Occipital lobe (tissue), 3 donors: ENCODE measurements at places on chromosomes 11 and 22. TPM values are rescaled to one million over a fixed set of nuclear protein-coding genes. Genes with fewer than 3 reads are reported as not detected.

TBX1 gene
- 0.62 TPM for total RNA-seq

APOBEC3G gene
- total RNA-seq = 1.9 TPM

PARVA gene
- 5.6 TPM for total RNA-seq

EI24 gene
- 95.9 TPM for total RNA-seq

GRCh38 chr11:71213696-71214552, 38.5 kb downstream of the SHANK2 start:
- DNase-seq = no peak

DNA sequence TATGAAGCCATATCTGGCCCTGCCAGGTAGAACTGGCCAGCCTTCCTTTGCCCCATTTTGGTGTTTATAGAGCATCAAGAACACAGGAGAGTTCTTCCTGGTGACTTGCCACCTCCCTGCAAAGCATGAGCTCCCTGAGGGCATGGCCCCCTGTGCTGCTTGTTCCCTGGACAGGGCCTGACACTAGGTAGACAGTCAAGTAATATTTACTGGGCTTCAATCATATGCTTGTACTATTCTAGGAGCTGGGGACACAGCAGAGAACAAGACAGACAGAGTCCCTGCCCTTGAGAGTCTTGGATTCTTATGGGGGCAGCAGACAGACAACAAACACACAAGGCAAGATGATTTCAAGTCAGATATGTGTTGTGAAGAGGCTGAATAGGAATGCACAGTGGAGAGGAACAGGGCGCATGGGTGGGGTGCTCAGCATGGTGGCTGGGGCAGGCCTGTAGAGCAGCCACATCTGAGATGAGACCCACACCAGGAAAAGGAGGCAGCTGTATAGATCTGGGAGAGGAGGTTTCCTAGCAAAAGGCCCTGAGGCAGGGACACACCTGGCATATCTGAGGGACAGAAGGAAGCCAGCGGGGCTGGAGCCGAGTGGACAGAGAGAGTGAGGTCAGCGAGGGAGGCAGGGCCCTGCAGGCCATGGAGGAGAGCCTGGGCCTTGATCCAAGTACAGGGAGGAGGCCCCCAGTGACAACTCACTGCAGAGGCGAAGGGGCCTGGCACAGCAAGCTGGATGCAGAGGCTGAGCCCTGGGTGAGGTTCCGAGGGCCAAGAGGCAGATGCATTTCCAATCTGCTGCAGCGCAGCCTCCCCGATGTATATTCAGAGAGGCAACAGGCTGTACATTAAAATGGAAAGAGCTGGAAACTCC, 10.2 kb upstream of the CBX6 start:
- no peak for DNase-seq

GRCh38 chr11:57425565-57426438, 1.1 kb downstream of the SLC43A3 start:
- no peak for DNase-seq

DNA sequence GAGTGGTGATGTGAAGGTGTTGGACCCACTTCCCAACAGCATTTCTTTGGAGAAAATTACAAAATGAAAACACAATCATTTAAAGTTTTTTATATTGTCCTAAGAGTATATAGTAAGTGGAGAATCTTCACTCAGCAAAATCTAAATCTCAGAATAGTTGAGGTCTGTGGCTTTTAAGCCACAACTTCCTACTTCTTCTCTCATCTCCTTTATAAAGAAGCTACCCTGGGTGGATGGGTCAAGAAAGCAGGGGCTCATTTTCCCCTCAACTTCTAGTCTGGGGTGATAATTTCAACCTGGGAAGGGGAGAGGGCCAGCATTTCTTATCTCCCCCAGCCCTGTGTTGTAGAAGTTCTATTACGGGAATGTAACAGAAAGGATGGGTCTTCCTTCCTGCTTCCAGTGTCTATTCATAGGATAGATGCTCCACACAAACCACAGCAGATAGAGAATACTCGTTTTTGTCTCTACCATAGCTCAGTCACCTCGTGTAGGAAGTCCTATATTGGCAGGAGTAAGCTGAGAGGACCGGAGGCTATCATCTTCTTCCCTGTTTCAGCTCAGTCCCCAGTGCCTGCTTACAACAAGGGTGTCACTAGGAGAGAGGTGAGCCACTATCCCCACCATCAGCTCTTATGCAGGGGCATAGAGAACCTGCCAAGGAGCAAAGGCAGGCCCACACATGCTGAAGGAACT, 341.5 kb downstream of the CASP12 start:
- DNase-seq = no peak
